Activated T-cell treated with anti-CD3 and anti-CD28 coated beads, Interleukin-2, amount 50 U/mL, for 1 hour (primary cell): ENCODE measurements at places on chromosomes 16 and 17.

GRCh38 chr17:80598813-80599545, 54.3 kb downstream of the RPTOR start:
- no peak for DNase-seq

GRCh38 chr17:12666718-12667117, 1.0 kb downstream of the MYOCD start:
- no peak for DNase-seq

DNA sequence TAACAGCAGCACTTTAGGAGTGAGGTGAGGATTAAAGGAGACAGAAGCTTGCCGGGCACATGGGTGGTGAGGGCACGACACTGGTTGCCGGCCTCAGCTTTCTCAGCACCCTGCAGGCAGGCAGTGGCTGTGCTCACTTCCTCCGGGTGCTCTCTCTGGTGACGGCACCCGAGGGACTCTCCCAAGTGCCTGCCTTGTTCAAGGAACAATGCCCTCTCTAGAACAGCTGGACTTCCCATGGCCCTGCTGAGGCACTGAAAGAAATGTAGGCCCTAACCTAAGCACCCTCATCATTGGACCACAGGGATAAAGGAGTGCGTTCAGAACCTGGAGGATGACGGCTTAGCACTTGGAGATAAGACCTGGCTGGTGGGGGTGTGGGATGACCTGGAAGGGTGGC, 72.7 kb downstream of the N4BP1 start:
- no peak for DNase-seq

- DNase-seq: no peak
Measured at GRCh38 chr17:66779237-66779606, 55.7 kb upstream of the CACNG5 start.

DNA sequence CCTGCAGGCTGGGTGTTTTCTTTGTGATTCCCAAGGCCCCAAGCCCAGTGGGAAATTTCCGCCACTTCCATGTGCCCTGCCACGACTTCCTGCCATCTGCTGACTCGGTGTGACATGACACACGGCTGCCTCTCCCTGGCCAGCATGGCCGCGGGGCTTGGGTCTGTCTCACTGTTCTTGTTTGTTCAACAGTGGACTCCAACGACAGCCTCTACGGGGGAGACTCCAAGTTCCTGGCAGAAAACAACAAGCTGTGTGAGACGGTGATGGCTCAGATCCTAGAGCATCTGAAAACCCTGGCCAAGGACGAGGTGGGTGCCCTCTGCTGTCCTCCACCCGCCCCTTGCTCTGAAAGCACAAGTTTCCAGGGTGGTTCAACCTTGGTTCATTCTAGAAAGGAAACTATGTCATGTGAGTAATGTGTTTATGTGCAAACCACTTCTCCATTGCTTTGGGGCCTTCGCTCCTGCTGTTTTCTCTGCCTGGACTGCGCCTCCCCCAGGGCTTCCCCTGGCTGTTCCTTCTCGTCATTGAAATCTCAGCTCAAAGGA, 26.8 kb downstream of the KNOP1 start:
- no peak for DNase-seq

- DNase-seq: no peak
Measured at GRCh38 chr17:61524319-61524718, 66.7 kb downstream of the NACA2 start.

- DNase-seq: no peak
Measured at GRCh38 chr16:55155815-55156214, 168.2 kb upstream of the IRX6 start.

GRCh38 chr17:49932901-49933300, 36.1 kb upstream of the DLX4 start:
- DNase-seq: no peak

DNA sequence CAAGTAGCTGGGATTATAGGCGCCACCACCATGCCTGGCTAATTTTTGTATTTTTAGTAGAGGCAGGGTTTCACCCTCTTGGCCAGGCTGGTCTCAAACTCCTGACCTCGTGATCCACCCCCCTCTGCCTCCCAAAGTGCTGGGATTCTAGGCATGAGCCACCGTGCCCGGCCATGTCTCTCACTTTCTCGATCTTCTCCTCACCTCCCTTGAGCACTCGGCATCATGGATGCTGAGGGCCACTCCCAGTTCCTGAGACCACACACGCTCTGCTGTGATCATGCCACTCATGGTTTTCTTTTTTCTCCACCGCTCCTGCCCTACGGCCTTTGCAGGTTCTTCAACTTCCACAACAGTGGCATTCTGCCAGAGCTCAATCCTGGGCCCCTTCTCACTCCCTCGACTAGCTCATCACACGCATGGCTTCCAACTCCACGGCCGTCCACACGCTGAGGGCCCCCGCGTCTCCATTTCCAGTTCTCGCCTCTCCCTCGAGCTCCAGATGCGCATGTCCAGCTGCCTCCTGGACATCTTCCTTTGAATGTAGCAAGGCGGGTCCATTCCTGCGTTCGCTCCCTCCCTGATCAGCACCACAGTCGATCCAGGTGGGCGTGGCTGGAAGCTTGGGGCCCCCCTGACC, 5.5 kb upstream of the NCBP3 start:
- no peak for DNase-seq

- DNase-seq: no peak
Measured at GRCh38 chr16:2841606-2842339, 11.7 kb downstream of the ZG16B start.

GRCh38 chr16:1093284-1094123, 2.5 kb downstream of the C1QTNF8 start:
- DNase-seq: no peak

- DNase-seq: no peak
Measured at GRCh38 chr16:75789237-75789636, 62.9 kb upstream of the CPHXL start.

DNA sequence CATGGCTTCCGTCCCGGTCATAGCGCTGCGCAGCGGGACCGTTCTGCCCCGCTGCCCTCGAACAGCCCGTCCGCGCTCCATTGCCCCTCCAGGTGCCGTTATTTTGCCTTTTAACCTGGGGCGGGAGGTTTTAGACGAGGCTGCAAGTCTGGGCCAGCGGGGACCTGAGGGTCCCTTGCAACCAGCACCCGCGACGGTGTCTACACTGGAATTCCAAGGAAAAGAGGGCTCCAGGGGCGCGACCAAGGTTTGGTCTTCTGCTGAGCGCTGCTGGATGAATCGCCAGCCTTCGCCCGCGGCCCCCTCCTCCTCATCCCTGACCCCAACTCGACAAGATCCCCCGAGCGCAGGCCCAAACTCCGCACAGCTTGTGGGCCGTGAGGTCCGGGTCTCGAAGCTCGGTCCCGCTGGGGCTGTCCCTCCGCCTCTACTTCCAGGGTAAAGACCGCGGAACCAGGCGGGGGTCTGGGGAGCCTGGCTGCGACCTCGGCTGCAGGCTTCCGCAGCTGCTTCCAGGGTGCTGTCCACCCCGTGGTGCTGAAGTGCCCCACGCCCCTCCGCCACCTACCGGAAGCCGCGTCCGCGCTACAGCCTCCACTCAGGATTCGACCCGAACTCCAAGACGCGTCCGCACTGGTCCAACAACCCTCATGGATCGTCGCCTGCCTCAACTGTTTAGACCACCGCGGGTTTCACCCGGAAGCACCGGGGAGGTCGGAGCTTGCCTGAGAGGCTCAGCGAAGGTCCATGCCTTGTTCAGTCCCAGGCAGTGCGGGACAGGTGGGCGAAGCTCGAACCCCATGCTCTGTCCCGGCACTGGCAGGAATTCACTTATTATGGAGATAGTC, 10.1 kb upstream of the CA4 start:
- peak; percentile 77 for DNase-seq

DNA sequence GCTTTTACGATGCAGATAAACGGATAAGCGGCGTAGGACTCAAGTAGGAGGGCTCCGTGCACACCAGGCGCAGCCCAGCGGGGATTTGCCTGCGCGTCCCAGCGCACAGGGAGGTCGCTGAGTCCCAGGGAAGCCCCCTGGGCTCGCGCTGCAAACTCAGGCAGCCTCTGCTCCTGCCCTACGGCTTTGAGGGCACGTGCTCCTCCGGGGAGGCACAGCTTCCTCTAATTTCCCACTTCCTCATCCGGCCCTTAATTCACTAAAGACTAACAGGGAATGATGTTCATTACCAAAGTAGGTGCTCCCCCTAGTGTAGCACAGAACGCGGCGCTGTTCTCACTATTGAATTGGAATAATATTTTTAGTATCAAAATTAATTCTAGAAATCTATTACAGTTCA, 825.4 kb downstream of the KCNJ18 start:
- DNase-seq: no peak

DNA sequence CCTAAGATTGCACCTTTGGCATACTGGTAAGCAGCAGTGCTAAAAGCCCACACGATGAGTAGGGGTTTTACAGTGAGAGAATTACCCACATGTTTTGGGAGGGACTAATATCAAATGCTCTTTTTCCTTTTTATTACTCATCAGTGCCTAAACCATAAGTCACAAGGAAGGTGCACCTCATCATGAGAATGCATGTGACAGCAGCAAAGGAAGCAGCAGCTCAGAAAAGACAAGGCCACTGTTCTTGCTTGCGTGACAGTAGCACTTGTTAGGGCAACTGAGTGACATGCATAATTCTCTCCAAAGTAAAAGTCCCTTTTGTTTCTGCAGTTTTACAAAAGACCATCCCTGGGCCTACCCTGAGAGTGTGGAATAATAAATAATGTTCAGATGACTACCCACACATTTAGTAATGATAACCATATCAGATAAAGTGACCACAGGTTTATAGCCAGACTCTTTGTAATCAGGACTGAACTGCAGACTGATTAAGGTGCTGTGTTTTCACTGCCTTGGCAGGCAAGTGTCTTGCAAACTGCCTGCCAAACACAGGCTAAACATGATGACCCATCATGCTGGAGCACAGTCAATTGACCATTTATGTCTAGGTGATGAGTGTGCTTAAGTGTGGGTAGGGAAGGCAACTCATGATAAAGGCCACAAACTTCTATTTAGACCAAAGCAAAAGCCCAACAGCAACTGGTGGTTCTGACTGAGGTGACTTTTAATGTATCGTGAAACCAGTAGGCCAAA, 1751.4 kb downstream of the TP53TG3F start:
- DNase-seq: no peak

DNA sequence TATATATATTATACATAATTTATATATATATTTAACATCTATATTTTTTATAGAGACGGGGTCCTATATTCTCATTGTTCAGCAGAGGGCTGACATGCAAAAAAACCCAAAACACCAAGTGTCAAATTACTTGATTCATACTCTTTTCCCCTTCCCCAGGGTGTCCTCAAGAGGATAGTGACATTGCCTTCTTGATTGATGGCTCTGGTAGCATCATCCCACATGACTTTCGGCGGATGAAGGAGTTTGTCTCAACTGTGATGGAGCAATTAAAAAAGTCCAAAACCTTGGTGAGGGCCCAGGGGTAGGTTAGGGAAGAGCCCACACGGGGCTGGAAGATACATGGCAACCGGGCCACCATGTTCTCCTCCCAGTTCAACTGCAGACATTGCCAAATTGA, 11.0 kb downstream of the ITGAM start:
- no peak for DNase-seq

DNA sequence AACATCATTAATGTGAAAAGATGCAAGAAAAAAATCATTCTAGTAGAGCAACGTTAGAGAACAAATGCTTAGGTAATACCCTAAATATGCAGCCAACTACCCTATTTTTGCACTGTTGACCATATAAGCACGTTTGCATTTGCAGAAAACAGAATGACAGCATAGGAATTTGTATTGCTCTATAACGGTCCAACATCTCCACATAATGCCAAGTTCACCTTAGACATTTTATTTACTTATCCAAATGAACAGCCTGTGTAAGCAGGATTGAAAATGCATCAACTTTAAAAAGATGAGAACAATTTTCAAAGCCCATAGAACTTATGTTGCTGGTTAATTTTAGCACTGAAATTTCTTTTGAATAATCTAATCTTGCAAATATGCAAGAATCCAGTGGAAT, 19.1 kb upstream of the RSL1D1 start:
- no peak for DNase-seq

DNA sequence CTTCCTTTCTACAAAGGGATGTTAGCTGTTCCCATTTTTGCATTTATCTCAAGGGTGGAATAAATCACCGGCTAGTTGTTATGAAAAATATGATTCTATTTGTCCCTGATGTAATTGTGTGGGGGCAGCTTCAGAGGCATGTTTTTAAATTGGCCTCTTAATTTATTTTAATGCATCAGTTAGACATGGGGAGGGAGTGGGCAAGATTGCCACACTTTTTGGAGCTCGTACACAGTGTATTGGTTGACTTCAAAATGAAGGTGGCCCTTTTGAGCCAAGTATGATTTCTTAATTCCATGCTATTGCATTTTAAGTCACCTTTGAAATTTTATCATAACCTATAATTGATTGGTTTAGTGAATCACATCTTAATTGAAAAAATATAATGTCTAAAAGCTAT, 223.7 kb downstream of the CDH11 start:
- DNase-seq: no peak

GRCh38 chr17:7478276-7479212, 887 bp downstream of the ZBTB4 start:
- DNase-seq: peak; percentile 78

GRCh38 chr17:30323895-30324319, 9.9 kb downstream of the TMIGD1 start:
- DNase-seq: peak; percentile 29

- peak; percentile 68 for DNase-seq
Measured at GRCh38 chr16:67537270-67537635, 8.6 kb downstream of the RIPOR1 start.

- DNase-seq: peak; percentile 96
Measured at GRCh38 chr17:27293898-27294688, at the start of gene WSB1. Gene WSB1 (plus strand): TSS chr17:27294114. CDS start chr17:27294396, 282 bp downstream.

GRCh38 chr17:7078711-7079110, 1.3 kb downstream of the CLEC10A start:
- no peak for DNase-seq

- DNase-seq: no peak
Measured at GRCh38 chr16:51816929-51817328, 665.9 kb upstream of the SALL1 start.

DNA sequence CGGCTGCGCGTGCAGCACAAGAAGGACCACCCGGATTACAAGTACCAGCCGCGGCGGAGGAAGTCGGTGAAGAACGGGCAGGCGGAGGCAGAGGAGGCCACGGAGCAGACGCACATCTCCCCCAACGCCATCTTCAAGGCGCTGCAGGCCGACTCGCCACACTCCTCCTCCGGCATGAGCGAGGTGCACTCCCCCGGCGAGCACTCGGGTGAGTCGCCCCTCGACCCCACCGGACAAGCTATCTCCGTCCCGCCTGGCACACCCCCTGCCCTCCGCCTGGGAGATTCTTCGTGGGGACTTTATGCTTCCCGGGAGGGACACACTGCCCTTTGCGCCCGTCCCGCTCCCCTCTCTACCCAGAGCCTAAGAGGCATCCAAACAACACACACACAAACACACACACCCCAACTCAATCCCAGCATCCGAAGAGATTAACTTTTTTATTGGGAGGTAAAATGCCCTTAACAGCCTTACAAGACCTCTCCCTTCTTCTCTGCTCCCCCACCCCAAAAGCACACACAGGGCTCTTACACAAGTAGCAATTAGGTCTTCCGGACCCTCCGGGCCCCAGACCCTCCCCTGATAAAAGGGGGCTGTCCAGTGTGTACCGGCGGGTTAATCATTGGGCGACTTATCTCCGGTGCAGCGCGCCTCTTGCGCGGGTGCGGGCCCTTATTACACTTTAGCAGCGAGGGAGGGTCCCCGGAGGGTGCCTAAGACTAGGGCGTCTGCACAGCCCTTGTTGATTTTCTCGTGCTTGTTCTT, 2.1 kb downstream of the SOX9 start:
- no peak for DNase-seq

- no peak for DNase-seq
Measured at GRCh38 chr17:35377706-35378105, 4.3 kb upstream of the SLFN11 start.
